Right renal pelvis (tissue), 4 donors: ENCODE measurements at places on chromosomes 11 and 22. TPM values are rescaled to one million over a fixed set of nuclear protein-coding genes. Genes with fewer than 3 reads are reported as not detected.

GRCh38 chr11:16925561-16926065, 88.6 kb downstream of the PLEKHA7 start:
- DNase-seq: no peak

- no peak for DNase-seq
Observed at GRCh38 chr22:36356708-36357624, 30.8 kb downstream of the MYH9 start.

- DNase-seq: no peak
Observed at GRCh38 chr11:134915881-134916280, 503.8 kb upstream of the B3GAT1 start.

DNA sequence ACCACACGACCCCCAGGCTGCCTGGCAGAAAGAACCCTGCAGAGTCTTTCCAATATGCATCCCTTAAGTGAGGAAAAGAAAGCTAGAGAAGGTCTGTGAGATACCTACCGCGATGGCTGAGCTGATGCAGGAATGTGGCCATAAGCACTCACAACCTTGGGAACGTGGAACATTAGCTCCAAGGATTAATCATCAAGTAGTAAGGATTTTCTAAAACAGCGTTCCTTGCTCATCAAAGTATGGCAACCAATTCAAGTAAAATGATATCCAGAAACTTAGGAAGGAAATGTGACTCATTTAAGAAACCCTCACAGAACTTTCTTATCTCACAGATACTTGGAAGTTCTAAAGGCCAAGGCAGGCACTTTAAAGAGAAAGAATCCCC, 12.8 kb downstream of the PACSIN2 start:
- no peak for DNase-seq

The ADORA2A gene
- polyA plus RNA-seq: 9.1 TPM

The FOXRED1 gene
- polyA plus RNA-seq: 36.7 TPM

- DNase-seq: no peak
Observed at GRCh38 chr22:46738647-46739093, 618 bp upstream of the CERK start.

The TTC9C gene
- polyA plus RNA-seq: 44.1 TPM

The OR8G5 gene
- polyA plus RNA-seq: not detected

DNA sequence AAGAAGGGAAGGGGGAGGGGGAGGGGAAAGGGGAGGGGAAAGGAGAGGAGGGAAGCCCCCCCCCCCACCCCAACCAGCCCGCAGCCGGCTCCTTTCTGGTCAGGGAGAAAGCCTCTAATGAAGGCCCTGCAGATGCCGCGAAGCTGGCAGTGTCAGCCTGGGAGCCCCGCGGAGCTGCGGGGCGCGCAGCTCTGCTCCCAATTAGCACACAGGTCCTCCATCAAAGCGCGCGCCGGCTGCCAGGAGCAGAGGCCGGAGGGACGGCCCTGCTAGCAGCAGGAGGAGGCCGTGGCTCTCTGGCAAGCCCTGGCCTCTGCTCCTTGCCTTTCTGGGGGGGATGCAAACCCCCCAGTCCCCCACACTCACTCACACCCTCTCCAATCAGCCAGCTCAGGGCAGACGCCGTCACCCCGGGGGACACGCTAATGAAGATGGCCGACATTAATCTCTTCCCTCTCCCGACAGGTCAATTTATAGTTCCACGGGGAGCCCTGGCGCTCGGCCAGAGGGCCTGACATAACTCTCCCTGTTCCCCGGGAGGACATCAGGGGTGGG, 70.5 kb upstream of the TCF20 start:
- no peak for DNase-seq

DNA sequence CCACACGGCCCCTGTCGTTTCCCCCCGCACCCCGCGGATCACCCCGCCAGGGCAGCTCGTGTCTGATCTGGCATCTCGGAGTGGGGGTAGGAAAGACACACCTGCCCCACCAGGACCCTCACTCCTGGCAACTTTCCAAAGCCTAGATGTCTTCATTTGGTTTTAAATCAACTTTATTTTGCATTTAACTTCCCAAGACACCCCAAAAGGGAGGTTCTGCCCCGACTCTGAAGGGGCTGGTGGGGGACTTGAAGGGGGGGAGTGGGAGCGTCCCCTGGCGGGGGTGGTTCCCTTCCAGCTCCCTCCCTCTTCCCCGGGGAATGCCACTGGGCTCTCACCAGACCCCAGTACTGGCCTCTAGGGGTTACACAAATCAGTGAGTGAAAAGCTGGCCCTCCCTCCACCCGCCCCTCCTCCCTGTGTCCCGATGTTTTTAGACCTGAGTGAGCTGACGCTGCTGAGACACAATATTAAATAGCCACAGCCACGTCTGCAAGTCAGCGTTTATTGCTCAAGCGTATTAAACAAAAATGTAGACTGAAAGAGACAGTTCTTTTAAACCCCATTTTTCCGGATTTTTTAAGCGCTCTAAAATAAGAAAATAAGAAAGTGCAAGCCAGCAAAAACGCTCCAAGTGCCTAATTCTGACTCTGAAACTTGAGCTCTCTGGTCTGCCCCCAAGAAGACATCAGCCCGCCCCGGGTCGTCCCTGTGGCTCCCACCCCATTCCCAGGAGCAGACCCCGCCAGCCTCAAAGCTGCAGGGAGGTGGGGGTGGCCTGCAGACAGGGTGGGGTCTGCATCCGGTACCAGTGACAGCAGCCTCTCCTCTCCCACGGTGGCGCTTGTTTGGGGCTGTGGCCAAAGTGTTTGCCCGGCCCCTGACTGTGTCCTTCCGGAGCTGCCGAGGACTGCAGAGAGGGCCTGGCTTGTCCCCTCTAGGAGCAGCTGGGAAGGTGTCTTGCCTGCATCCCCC, 1.1 kb upstream of the TTLL8 start:
- DNase-seq: no peak

The NXPE4 gene
- 0.06 TPM for polyA plus RNA-seq

The OR8G1 gene
- not detected for polyA plus RNA-seq

- DNase-seq: no peak
Observed at GRCh38 chr11:15843309-15843872, 513.0 kb downstream of the SOX6 start.

GRCh38 chr22:31747441-31747840, 2.5 kb downstream of the PRR14L start:
- no peak for DNase-seq

DNA sequence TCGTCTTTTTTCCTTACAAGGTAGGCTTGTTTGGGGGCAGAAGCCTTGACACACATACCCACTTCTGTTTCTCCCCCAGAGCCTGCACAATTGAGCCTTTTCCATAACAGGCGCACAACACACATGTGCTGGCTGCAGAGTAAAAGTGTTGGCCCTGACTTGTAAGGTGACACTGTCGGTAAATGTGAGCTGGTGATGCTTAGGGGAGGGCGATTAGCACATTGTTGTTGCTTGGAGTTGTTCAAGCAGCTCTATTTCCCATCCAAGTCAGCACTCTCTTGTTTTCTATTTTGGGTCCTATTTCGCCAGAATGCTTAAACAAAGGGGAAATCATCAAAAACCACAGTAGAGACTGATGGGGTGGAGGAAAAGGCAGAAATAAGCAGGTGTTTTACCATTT, 51.9 kb upstream of the PTPRJ start:
- no peak for DNase-seq

The ALX4 gene
- polyA plus RNA-seq: 0.17 TPM

The CCDC89 gene
- polyA plus RNA-seq: 5.0 TPM

DNA sequence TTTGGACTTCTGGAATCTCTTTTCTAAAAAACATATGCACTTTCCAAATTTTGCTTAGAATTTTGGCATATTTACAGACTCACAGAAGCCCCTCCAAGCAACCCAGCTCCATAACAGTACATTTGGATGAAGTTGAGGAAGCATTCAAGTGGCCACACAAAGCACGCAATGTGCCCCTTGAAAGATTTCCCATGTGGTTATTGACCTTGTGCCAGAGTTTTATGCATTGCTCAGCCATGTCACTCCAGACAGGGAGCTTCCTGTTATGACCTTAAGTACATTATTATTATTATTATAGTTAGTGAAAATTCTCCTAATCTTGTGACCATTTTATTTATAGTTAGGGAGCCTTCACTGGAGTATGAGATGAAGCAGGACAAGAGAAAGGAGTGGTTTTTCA, 35.0 kb upstream of the BDNF start:
- no peak for DNase-seq

DNA sequence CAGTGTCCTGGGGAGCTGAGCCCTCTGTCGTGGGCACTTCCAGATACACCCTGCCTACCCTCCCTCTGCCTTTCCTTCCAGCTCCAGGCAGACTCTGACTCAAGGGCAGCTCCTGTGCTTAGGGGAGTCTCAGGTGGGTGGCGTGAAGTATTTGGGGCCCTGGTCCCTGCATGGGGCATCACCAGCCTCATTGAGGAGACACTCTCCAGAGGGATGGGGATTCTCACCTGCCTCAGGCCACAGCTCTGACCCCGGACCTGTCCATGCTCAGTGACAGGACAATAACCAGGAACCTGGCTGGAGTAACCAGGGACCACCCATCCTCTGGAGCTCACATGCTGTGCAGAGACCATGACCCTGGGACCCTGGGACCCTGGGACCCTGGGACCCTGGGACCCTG, 41.2 kb downstream of the GGTLC2 start:
- DNase-seq: no peak

DNA sequence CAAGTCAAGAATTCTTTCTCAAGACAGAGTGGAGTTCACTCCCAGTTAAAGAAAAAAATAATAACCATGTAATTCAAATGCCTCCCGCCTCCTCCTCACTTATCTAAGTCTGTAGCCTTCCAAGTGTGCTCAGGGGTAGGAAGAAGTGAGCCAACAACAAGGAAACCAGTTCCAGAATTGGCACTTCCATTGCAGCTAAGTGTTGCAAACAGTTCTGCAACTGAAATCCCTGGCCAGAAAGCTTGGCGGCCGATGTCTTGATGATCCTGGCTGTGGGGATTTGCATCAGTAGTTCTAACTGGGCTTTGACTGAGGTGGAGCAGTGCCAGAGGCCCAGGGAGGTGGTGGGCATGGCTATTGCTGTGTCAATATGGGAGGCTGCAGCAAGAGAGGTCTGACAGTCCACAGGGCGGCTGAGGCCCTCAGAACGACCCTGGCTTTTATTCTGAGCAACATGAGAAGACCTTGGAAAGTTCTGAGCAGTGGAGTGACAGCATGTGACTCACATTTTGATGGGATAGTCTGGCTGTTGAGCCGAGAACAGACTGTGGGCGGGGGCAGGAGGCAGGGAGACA, 19.2 kb downstream of the DHCR7 start:
- DNase-seq: no peak

The KRTAP5-2 gene
- polyA plus RNA-seq: 0.27 TPM

DNA sequence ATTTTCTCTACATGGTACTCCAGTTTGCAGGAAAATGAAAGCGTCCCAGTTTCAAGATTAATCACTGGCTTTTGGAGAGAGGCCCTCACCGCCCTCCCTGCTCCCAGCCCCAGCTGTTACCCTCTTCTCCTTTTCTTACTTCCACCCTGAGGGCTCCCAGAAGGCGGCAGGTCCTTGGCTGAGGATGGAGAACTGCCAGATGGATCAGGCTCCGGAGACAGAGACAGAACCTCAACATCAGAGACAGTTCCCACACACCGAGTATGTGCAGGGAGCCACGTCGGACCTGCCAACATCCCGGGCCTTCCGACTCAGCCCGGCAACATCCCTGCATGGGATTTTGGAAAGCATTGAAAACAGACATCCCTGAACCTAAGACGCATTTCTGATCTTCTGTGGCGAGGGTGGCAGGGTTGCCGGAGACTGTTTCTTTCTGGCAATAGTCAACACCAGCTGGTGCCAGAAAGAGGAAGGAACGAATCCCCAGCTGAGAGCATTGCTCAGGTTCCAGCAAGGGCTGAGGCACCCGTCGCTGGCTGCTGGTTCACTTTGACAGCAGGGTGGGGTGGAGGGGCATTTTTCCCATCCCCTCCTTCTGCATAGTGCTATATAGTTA, 467.1 kb downstream of the MIAT start:
- no peak for DNase-seq

DNA sequence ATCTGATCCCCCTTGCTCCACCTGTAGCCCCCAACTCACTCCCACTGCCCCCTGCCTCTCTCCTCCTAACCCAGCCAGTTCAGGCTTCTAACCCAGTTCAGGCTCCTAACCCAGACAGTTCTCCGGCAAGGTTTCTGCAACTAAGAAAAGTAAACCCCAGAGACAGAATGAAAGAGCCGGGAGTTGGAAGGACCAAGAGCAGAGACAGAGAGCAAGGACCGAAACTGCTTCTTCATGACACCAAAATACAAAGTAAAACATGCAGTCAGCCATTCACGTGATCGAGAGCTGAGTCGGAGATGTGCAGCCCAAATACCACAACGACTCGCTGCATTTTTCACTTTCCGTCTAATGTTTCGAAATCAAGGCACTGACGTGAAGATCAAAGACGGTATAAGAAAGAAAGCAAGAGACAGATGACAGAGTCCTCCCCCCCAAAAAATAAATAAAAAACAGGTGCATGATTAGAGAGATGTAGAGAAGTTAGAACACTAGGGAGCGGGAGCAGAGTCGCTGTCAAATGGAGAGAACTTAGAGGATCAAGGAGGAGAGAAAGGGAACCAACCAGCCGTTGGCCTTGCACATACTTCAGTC, 884 bp downstream of the IL10RA start:
- no peak for DNase-seq

- DNase-seq: no peak
Observed at GRCh38 chr11:112962579-112963367, 1.6 kb downstream of the NCAM1 start.

The KDM4E gene
- 0.23 TPM for polyA plus RNA-seq

DNA sequence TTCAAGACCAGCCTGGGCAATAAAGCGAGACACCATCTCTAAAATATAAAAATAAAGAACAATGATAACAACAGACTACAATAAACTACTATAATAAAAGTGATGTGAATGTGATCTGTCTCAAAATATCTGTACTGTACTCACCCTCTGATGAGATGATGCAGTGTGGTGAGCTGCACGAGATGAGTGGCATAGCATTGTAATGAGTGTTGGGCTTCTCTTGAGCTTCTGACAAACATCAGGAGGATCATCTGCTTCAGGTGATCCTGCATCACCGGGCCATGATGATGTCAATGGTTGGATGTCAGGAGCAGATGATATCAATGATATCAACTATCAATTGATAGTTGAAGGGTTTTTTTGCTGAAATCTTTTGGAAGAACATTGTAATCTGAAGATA, 52.4 kb upstream of the INCENP start:
- DNase-seq: no peak

The SHANK2 gene
- 30.8 TPM for polyA plus RNA-seq

GRCh38 chr22:45224331-45224730, 16.4 kb downstream of the KIAA0930 start:
- no peak for DNase-seq

The YPEL1 gene
- 15.3 TPM for polyA plus RNA-seq

DNA sequence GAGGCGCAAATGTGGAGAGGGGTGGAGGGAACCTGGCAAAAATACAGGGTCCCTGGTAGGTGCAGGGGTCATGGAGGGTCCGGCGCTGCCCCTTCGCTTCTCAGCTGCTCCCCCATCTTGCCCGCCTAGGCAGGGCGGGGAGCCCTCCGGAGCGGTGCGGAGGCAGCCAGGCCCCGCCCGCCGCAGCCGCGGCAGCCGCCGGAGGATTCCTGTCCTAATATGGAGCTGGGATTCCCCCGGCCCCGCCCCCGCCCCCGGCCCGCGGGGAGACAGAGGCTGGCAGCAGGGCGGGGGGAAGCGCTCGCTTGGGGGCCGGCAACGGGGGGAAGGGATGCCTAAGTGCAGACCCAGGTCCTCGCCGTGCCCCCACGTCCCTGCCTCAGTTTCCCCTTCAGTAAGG, 1.0 kb upstream of the NPAS4 start:
- no peak for DNase-seq
